ENCODE measurements at places on chromosomes 3 and 15. TPM values are rescaled to one million over a fixed set of nuclear protein-coding genes. Genes with fewer than 3 reads are reported as not detected.

GRCh38 chr3:114668099-114668498 lies 374.3 kb downstream of the TIGIT start:
- DNase-seq, result no peak

The TKT gene
- total RNA-seq, result 62.8 TPM

DNA sequence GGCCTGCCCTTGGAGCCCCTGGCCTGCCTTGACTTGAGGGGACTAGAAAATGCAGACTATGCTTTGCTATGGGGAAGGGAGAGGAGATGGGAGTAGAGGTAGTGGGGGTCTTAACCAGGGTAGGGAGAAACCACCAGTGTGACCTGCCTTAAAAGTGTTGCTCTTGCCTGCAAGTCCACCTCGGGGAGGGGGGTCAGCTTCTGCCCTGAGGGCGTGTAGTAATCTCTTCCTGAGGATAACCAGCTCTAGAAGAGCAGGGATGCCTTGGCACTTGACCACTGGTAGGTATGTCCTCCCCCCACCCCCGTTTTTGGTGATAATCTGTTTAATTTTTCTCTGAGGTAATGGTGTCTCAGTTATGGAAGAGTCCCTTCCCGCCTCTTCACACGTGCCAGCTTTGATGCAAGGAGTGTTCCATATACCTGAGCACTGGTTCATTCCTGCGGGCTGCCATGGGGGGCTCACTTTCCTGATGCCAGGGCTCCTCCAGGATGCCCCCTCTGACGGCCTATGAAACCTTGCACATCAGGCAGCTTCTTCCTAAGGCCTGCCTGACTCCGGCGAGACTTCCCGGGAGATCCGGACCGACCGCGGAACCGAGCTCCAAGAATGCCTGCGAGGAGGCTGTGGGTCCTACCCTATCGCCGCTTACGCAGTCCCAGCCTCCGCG lies 780 bp upstream of the P4HTM start:
- DNase-seq, result no peak

The TEX55 gene
- total RNA-seq, result not detected

- DNase-seq, result no peak
Observed at GRCh38 chr15:94970096-94970495, 738.7 kb downstream of the MCTP2 start.

GRCh38 chr3:115931581-115931980 lies 308.3 kb downstream of the GAP43 start:
- no peak for DNase-seq

The MOBP gene
- 0.20 TPM for total RNA-seq

The CLDN1 gene
- 12.7 TPM for total RNA-seq

GRCh38 chr3:181278468-181279238 lies 289.1 kb upstream of the DNAJC19 start:
- no peak for DNase-seq

The WDR93 gene
- total RNA-seq, result not detected

The CHST13 gene
- 0.90 TPM for total RNA-seq

The TLR9 gene
- not detected for total RNA-seq

- no peak for DNase-seq
Observed at GRCh38 chr3:119944091-119944490, 150.2 kb downstream of the GSK3B start.

DNA sequence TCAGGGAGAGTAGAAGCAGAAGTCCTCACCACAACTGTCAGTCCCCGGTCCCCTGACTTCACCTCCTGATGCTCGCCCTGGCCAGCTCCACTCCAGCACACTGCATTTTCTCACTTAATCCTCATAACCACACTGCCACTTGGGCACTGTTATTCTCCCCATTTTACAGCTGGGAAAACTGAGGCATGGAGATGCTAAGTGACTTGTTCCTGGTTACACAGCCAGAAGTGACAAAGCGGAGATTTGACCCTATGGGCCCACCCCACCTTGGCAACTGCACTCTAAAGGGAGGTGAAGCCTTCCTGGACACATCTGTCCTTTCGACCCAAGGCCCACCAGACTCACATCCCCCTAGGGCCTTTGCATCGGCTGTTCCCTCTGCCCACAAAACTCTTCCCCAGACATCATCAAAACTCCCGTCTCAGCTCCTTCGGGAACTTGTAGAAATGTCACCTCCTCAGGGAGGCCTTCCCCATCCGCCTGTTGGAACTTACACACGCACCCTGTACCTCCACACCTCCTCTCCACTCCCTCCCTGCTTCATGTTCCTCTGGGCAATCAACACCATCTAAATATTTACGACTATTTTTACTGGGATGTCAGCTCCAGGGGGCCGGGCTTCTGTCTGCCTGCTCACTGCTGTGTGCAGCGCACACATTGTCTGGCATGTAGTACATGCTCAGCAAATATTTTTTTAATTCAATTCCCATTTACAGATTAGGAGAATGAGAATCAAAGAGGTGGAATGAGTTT lies 3.1 kb downstream of the GRIP2 start:
- DNase-seq, result no peak

The APOD gene
- 79.6 TPM for total RNA-seq

GRCh38 chr3:76438971-76439370 lies 600.9 kb upstream of the ROBO2 start:
- no peak for DNase-seq

The C2CD4B gene
- 3.9 TPM for total RNA-seq

GRCh38 chr15:56959318-56959648 lies 40.8 kb downstream of the TCF12 start:
- no peak for DNase-seq

- DNase-seq, result no peak
Observed at GRCh38 chr15:81596159-81596865, 222.3 kb upstream of the TMC3 start.

GRCh38 chr3:188113756-188114155 lies 40.2 kb upstream of the LPP start:
- DNase-seq, result no peak

GRCh38 chr15:58628206-58628947 lies 121.1 kb downstream of the ADAM10 start:
- no peak for DNase-seq

DNA sequence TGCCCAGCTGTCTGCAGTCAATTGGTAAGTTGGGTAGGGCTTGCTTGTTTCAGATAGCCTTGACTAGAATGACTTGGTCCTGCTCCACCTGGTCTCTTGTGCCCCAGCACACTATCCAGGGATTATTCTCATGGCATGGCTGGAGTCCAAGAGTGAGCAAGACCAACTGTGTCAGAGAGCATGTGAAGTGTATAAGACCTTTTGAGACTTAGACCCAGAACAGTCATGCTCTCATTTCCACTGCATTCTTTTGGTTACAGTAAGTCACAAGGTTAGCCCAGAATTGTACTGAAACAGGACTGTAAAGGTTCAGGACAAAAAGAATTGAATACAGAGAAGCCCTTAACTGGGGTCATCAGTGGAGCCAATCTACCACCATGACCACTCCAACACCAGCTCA lies 650.8 kb upstream of the ADAMTS9 start:
- no peak for DNase-seq

The PAQR5 gene
- 5.0 TPM for total RNA-seq

DNA sequence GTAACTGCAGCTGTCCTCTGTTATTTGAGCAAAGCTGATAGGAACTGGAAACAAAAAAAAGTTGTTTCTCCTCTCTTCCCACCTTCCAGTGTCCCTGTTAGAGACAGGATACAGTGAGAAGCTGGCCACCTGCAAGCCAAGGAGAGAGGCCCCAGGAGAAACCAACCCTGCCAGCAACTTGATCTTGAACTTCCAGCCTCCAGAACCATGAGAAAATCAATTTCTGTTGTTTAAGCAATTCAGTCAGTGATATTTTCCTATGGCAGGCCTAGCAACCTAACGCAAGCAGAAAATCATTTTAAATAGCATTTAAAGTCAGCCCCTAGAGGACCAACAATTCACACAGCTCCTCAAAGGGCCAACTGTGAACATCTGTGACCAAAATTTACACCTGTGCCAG lies 291.3 kb downstream of the OXSM start:
- DNase-seq, result no peak

DNA sequence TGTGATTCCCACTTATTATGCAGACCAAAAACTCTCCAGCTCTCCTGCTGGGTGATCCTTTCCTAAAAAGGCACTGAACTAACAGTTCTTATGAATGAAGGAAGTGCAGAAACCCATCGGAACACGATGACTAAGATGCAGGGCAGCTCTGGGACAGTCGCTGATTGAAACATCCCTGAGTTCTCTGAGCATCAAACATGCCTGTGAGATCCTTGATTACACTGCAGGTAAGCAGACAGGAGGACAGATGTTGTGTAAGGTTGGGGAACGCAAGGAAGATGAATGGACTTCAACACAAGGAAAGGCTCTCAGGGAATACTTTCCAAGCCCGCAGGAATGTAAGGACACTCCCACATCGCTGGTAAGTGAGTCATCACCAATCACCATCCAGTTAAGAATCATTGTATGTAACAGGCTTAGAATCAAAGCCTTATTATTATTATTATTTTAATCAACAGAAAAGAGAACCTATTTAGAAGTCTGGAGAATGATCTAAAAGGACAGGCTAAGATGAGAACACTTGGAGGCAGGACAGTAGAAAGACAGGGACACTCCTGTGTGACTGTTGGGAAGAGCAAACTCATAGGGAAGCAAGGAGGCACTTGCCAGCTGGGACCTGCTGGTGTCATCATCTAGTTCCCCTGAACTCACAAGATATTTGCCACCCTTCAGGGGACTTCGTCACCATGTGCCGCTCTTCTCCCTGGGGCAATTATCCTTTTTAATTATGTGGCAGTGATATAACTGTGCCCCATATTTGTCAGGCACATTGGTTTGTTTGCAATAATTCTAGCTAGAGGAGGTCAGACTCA lies 26.0 kb downstream of the TMEM158 start:
- DNase-seq, result no peak

- DNase-seq, result no peak
Observed at GRCh38 chr15:57820119-57820518, 113.6 kb downstream of the POLR2M start.

DNA sequence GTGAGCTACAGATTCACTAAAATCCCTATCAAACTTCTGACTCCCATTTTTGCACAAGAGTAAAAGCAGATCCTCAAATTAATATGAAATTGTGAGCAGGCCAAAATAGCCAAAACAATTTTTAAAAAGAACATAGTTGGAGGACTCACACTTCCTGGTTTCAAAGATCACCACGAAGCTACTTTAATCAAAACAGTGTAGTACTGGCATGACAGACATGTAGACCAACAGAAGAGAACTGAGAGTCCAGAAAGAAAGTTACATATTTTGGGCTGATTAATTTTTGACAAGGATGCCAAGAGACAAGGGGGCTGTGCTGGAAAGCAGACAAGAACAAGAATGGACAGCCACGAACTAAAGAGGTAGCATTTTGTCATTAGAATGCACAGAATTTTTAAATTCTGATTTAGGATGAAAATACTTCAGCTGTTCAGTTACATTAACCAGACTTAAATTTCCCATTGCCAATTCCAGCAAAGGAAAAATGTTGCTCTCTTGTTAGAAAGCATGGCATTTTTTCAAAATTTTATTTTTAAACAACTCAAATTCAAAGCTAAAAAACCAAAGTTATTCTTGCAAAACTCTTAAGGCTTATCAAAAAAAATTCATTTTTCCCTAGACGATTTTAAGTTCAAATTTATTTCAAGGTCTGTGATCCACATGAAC lies 14.0 kb downstream of the RYK start:
- DNase-seq, result no peak

The FBXO40 gene
- total RNA-seq, result 81.6 TPM

GRCh38 chr15:81531109-81531592 lies 157.1 kb upstream of the TMC3 start:
- DNase-seq, result no peak

DNA sequence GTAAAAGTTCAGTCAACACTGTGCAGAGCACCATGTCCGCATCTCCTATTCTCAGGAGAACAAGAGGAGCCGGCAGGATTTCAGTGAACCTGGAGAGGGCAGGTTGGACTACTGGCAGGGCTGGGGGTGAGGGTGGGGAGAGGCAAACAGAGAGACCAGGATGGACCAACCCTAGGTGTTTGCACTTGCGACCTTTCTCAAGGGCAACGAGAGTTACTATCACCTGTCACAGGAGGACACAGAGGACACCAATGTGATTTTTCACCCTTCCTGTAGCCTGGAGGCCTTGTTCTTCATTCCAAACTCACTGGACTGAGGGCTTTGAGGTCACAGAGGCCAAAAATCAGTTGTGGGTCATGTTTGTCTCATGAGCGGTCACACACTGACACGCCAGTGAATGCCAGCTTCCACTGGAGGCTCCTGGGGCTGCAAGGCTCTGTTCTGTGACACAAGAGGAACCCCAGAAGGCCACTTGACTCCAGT lies 89.5 kb downstream of the CPN2 start:
- peak; percentile 56 for DNase-seq

DNA sequence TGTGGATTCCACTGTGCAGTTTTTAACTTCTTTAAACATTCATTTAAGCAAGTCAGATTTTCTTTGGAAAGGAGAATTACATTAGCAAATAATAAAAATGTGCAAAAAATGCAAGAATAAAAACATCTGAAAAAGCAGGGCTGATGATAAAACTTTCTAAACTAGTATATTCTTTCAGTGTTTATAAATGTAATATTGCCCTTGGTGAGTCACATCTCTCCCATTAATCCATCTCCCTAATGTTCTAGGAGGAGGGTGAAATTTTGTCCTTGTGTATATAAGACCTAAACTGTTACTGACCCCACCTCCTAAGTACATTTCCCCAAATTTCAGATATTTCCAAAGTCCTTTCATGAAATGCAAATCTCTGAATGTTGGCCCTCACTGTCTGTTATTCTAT lies 28.5 kb upstream of the DCUN1D1 start:
- no peak for DNase-seq

GRCh38 chr15:76146812-76147211 lies 87.0 kb downstream of the TMEM266 start:
- no peak for DNase-seq

The AQP9 gene
- total RNA-seq, result 2.9 TPM

The ALG1L2 gene
- total RNA-seq, result not detected

DNA sequence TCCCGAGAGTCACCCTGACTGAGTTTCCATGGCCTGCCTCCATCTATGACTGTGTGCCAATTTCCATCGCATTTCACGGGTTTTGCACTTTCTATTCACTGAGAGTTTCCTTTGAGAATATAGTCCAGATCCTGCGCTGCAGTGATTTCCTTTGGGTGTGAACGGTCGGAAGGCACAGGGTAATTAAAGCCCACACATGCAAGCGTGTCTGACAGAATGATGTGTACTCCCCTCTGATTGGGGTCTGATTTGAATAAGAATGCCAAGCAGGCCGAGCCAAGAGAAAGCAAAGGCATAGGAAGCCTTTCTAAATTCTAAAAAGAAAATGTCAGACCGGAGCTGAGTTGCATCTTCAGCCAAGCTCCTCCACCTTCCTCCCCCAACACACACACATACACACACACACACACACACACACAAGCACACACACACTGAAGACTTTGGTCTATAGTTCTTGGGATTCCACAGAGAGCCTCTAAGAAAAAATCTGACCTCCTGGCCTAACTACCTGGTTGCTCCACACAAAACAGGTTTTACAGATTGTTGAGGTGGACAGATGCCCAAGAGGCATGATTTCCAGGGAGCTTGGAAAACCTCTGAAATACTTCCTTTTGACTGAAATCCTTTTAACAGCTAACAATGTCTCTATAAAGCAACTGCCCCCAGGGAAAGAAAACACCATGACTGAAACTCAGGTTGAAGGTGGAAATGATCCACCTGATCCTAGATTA lies 59.7 kb upstream of the LRRN1 start:
- DNase-seq, result no peak

- DNase-seq, result no peak
Observed at GRCh38 chr3:132660811-132661070, 612 bp downstream of the UBA5 start.

All from right atrium auricular region (tissue), 2 donors.